MM.1S (cell line): ENCODE measurements at places on chromosomes 5 and 9.

DNA sequence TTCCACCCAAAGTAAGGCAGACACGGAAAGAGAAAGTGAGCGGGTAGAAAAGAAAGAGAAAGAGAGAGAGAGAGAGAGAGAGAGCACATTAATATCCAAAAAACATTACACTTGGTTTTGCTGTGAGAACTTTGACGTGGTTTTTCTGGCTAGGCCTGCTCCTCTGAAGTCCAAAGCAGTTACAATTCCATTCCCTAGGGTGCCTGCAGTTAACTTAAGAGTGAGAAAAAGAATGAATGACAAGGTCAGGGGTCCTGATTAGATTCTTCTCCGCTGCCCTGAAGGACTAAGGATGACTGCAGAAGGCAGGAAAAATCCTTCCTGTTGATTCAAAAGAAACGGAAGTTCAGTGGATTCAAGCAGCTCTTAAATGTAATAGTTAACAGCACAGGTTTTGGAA is 589.8 kb downstream of the PRELID2 start:
- no peak for DNase-seq

GRCh38 chr9:100408546-100409175 is 18.3 kb upstream of the MSANTD3 start:
- no peak for DNase-seq

DNA sequence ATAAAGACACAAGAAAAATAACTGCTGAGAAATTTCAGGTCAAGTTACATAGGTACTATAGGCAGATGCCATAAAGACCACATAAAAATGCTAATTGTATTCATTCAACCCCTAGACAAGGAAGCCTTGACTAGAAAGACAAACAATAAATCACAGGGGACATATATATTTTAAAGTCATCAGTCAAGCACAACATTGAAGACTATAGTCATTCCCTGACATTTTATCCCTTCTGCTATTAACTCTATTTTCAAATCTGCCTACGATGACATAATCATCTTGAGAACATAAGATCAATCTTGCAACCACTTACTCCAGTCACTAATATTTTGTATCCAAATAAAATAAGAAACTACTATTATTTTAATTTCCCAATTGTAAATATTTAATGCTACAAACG is 38.3 kb downstream of the FAM13B start:
- DNase-seq: no peak

GRCh38 chr9:128727640-128728248 is 3.8 kb upstream of the ZDHHC12 start:
- no peak for DNase-seq

DNA sequence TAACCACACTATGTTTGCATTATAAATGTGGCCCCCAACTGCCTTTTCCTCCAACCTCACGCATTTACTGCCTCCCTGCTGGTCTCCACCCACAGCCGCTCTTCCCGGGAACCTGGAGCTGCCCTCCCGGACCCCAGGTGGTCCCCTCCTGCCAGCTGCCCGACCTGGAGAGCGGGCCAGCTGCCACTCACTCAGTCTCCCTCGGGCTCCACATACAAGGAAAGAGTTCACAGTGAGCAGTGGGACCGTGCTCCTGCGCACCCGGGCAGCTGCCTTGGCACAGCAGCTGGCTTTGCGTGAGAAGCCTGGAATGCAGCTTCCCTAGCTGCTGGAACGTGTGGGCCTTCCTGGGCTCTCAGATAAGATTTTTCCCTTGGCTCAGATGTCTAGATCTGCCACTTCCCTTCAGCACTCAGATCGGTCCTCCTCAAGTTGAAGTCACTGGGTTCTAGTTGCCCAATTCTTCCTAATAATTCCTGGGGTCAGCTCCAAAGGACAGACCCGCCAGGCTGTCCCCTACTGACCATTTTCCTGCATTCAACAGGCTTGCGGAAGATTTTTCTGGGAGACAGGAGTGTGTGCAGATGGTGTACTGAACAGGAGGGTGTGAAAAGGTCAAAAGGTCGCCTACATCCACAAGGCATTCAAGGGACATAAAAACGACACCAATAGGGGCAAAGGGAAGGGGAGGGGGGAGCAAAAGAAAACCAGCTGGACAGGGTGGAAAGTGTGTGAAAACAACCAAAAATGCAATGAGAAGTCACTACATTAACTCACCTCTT is 69.1 kb downstream of the MYO10 start:
- no peak for DNase-seq

DNA sequence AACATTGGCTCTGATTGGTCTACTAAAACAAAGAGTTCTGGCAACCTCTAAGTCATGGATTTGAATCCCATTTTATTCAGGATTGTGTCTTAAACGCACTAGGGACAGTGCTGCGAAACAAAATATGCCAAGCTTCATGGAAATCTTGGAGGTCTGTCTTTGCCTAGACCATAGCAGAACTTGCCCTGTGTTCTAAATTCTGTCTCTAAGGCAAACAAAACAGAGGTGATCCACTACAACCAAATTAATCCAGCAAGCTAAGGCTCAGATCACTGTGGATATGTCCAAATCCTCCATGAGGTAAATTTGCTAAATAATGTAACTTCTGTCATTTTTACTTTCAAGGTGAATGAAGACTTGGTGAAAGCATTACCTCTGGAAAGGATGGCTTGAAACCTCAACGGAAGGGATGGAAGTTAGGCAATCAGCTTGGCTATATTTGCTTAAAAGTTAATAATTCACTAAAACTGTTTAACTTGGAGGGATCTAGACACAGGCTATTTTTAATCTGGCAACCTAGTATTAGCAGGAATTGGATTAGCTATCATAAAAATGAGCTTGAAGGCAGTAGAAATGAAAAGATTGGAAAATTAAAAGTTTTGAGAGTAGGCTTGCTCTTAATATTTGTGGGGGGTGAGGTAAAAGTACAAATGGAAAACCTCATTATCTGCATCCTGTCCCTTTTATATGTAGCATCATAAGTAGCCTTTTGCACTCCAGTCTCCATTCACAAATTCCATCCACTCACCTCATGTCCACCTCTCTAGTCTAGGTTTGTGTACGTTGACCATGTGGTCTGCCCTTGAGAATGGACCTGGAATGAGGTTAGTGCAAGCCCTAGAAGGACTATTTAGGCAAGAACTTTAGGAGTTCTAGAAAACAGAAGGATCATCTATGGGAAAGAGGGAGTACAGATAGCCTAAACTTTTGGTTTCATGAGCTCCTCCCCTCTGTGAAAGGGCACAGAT is 176.2 kb downstream of the SMC2 start:
- DNase-seq: no peak

DNA sequence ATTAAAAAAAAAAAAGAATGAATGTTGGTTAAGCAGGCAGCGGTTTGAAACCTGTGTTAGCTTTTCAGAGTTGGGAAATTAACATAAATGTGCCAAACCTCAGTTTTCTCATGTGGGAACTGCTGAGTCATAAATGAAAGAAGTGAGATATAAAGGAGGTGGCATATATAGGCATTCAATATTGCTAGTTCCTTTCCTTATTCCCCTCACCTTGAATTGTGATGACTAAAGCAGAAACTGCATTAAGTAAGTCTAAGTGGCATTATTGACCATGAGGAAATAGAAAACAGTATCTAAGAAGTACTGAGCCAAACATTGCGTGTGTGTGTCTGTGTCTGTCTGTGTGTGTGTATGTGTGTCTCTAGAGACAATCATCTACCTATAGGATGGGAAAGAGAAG is 691.2 kb downstream of the TLR4 start:
- DNase-seq: peak; percentile 56

- no peak for DNase-seq
Measured at GRCh38 chr5:96008987-96009647, 47.5 kb upstream of the ELL2 start.

GRCh38 chr5:172054611-172055153 is 48.2 kb upstream of the FBXW11 start:
- no peak for DNase-seq

- DNase-seq: no peak
Measured at GRCh38 chr5:76851728-76852369, 2.0 kb downstream of the S100Z start.

DNA sequence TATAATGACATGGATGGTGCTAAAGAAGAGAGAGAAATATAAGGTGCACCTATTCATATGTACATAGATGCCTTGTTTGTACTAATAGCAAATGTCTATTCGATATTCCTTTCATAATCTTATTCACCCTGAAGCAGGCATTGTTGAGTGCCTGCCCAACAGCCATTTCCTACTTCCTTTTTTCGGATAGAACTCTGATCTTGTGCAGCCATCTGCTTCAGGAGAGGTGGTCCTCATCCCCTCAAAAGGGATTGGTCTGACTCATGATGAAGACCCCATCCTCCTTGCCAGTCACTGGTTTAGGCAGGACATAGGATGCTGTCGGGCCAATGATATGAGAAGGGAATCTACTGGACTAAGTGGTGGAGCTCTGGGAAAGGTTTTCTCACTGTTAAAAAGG is 8.4 kb upstream of the RANBP3L start:
- DNase-seq: no peak

DNA sequence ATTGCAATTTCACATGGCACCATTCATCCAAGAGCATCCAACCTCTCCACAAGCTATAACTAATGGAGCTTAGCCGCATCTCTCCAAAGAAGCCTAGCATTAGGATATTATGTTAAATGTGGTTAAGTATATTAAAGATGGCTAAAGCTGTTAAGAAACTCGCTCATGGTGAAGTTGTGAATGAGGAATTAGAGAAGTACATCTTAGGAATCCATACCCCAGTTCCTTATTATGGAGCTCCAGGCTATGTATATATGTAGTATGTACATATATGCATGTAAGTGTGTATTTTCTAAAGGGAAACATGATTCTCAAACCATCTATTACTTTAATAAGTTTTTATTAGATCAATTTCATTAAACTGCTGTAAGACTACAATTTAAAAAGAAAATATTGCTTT is 26.4 kb downstream of the LURAP1L start:
- no peak for DNase-seq

DNA sequence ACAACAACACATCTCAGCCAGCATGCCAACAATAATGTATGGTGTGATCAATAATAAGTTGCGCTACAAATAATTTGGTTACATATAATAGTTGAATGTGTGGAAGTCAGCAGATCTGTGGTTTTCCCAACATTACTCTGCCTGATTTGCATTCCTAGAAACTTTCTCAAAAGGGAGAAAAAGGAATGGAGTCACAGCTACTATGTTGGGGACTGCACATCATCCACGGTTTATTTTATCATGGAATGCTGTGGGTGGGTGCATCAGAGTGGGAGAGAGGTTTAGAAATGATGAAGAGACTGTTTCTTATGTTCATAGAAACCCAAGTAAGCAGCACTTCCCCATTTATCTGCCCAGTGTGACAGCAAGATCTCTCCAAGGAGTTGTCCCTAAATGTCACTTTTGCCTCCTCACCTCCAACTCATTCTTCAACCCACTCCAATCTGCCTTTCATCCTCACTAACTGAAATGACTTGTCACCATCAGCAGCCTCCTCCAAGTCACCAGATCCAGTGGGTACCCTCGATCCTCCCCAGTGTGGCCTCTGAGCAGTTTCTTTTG is 2.8 kb upstream of the SPOCK1 start:
- no peak for DNase-seq

- DNase-seq: no peak
Measured at GRCh38 chr9:93261281-93261680, 77.3 kb downstream of the WNK2 start.

DNA sequence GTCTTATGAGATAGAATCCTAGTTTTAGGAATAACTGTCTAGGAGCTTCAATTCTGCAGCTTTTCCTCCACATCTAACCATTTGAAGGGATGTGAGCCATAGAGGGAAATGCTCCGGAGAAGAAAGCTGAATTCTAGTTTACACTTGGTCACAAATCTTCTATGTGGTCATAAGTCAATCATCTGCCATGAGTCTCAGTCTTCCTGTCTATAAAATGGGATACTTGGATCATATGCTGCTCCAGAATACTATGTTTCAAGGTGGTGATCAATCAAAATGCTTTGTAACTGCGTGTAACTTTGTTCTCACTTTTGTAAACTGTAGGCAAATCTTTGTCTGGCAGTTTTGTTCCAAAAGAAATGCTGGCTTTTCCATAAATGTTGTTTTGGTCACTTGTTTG is 152.0 kb upstream of the SV2C start:
- no peak for DNase-seq

DNA sequence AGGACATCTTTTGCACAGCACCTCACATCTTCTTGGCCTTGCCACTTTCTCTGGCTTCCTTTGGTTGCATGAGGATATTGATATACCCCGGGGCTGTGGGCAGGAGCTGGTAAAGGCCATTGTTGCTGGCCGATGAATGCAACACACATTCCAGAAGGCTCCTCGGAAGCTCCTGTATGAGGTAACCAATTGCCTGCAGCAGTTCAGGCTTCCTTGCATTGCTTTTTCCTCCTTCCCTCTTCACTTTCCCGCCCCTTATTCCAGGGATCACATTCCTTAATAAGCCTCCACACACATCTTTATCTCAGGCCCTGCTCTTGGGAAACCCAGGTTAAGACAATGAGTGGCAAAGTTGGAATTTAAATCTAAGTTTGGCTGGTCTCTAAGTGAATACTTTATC is 505.4 kb upstream of the CLINT1 start:
- no peak for DNase-seq

- no peak for DNase-seq
Measured at GRCh38 chr5:159475026-159475425, 144.7 kb upstream of the IL12B start.

DNA sequence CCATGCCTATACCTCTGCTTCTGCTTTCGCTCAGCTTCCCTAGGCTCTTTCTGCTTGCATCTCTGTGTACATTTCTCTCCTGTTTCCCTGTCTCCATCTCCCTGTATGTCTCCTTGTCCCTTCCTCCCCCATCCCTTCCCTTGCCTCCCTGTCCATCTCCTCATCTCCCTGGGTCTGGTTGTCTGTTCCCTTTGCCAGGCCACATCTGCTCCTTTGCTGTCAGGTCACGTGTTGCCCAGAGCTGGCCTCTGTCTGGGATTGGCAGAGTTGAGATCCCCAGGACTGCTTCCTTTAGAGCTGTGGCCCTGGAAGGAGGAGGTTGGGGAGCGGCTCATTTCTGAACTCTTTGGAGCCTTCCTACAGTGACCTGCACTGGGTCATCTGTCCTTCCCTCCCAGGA is 31.8 kb upstream of the PTGS1 start:
- no peak for DNase-seq

DNA sequence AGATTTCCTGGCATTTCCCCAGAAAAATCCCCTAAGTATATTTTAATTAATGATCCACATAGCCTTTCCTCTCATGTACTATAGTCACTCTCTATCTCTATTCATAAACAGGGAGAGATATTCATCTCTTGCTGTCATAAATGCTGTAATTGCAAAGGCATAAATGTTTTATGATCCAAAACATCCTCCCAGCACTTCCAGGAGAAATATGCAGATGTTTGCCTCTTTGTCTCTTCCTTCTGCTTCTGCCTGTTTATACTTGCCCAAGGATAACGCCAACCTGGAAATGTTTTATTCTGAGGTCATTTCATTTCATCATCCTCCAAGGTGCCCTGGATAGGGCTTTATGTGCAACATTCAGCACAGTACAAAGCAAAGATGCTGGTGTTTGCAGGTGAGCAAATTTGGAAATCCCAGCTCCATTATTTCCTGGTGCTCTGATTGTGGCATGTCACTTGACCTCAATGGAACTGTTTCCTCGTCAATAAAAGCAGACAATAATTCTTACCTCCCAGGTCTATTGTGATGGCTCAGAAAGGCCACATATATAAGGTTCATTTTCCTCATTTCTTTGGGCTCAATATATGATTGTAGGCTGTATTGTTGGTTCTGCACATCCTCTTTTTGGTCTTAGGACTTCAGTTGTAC is 6.9 kb downstream of the TNFSF15 start:
- no peak for DNase-seq
